ENCODE measurements at places on chromosomes 2 and 18.

DNA sequence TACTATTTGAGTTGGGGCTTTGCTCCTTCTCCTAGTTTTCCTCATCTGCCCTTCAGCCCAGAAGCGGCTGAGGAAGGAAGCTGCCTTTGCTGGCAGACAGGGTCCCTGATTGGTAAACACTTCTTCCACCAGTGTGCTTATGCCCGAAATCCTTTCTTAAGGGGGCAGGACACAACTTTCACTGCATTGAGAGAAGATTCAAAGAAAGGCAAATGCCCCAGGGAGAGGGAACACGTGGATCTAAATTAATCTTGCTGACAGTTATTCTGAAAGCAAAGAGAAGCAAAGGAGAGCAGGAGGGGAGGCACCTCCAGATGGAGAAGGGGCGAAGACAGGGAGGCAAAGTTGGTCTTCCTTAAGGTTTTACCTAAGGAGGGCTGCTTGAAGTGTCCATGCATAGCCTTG, 92.1 kb upstream of the EFEMP1 start:
- DNase-seq: no peak

- no peak for DNase-seq
Observed at GRCh38 chr2:169077674-169078240, 8.4 kb downstream of the DHRS9 start.

DNA sequence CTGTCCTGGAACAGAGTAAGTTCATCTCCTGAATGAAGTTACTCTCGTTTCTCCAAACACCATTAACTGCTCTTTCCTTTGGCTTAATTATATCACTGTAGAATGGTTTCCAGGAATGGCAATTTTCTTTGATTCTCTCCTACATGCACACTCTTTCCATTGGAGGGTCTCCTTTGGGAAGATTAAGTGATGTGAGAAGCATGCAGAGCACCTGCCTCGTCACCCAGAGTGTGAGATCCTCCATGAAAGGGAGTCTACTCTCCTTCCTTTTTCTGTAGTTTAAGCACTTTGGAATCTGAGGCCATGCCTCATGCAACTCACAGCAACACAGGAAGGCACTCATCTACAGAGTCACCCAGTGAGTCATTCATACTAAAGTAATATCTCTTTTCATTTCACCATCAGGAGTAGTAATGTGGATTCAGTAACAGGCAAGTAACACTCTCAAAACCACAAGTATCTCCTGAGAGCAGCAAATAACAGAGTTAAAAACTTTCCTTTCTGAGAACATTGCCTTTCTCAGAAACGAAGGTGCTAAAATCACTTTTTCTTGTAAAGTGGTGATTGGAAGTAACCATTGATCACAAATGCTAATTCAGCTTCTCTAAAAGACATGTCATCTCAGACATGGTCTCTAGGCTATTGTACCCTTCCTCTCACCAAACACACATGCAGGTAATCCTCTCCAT, 52.8 kb upstream of the IL1RL1 start:
- no peak for DNase-seq

DNA sequence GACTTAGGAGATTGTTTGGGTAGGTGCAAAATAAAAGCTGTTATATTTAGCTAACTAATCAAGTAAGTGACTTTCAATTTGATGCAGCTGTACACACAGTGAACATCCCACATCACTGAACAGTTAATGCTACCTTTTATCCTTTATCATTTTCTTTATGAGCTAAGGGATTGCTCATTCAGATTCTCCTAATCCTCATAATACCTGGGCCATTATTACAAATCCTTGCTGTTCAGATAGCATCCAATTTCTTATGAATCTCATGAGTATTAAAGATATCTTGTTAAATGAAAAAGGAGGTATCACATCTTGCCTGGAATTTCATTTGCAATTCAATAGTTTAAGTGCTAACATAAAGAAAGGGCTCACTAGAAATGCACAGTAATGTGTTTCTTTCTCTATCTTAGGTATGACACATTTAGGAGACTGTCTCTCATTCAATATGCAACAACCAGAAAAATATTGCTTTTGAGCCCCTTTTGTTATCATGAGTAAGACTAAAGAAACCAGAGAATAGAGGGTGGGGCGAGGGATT, 918.5 kb downstream of the CBLN2 start:
- no peak for DNase-seq

- no peak for DNase-seq
Observed at GRCh38 chr18:55268151-55268601, 308.9 kb upstream of the CCDC68 start.

DNA sequence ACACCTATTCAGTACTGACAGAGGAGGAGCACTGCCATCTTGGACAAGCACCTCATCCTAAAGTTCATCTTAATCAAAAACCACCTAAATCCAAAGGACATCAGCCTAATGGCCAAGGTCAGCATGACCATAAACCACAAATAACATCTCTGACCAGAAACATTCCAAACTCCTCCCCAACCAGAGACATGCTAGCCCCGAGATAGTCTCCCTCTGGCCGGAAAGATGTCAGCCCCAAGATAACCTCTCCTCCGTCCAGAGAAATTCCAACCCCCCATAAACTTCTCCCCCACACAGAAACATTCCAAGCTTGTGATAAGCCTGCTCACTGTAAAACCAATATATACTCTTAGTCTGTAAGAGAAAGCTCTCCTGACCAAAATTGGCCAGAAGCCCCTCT, 260.6 kb downstream of the CLIP4 start:
- no peak for DNase-seq

- DNase-seq: no peak
Observed at GRCh38 chr2:235934059-235934773, 234.0 kb downstream of the GBX2 start.

DNA sequence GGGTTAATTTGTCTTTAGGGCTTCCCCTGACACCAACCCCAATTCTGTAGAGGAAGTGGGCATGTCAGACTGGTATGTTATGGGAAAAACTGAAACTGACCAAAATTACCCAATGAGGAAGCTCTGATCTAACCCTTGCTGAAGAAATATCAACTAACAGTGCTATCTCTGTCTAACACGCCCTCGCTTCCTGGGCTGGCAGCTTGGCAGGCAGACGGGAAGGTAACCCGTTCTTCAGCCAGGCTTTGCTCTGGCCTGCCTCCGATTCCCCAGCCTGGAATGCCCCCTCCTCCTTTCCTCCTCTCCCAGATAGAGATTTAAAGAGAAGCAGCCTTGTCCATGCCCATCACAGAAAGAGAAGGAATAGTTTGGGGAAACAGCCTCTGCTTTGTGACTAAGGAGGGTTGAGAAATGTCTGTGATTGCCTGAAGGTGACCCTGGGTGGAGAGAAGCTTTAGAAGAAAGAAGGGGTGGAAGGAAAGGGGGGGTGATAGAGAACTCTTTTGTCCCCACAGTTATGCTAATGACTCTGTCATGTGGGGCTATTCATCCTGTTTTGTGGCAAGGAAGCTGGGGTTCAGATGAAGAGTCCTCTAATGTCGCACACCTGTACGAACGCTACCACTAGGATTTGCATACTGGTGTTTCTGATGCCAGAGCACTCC, 15.4 kb downstream of the HK2 start:
- no peak for DNase-seq

DNA sequence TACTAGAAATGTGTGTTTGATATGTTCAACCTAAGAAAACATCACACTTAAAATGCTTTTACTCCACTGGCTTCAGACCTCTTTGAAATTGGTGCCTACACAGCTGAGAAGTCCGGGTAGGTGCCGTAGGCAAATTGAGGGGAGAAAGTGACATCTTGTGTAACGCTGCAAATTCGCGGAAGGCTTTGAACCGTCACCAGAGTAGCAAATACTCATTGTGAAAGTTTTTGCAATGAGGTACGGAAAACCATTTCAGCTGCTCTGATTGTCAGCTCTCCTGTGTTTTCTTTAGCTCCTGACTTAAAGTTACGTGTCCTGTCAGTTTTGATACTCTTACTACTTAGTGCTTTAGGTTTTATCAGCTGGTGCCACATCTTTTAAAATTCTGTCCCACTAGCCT, 224.5 kb downstream of the FAM210A start:
- no peak for DNase-seq

- no peak for DNase-seq
Observed at GRCh38 chr18:6718267-6718666, 11.2 kb upstream of the ARHGAP28 start.

DNA sequence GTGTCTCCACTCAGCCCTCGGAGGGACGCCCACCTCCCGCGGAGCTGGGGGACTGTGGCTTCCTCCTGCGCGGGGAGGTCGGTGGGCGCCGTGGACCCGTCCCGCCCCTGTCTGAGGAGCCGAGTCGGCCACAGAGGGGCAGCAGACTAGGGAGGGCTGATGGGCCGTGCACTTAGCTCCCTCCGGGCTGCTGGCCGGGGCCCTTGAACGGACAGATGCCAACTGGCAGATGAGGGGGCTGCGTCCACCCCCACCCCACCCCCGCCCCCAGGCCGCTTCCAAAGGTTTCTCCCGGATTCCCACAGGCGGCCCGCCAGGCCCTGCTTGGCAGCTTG, 10.4 kb upstream of the UBE2F start:
- DNase-seq: no peak

DNA sequence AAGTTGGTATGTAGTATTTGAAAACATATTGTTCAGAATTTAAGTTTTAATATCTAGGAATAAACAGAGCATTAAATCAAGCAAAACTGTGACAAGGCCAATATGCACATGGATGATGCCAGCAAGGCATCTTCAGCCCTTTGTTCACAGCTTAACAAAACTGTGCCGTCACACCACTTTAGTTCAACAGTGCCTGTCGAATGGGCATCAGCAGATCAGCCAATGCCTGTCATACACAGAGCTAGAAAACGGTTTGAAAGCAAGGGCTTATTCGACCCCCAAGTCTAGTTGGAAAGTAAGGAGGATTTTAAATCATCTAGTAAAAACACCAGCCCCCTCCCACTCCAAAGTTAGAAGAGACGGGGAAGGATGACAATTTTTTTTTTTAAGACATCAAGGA, 16.7 kb downstream of the ZEB2 start:
- no peak for DNase-seq

DNA sequence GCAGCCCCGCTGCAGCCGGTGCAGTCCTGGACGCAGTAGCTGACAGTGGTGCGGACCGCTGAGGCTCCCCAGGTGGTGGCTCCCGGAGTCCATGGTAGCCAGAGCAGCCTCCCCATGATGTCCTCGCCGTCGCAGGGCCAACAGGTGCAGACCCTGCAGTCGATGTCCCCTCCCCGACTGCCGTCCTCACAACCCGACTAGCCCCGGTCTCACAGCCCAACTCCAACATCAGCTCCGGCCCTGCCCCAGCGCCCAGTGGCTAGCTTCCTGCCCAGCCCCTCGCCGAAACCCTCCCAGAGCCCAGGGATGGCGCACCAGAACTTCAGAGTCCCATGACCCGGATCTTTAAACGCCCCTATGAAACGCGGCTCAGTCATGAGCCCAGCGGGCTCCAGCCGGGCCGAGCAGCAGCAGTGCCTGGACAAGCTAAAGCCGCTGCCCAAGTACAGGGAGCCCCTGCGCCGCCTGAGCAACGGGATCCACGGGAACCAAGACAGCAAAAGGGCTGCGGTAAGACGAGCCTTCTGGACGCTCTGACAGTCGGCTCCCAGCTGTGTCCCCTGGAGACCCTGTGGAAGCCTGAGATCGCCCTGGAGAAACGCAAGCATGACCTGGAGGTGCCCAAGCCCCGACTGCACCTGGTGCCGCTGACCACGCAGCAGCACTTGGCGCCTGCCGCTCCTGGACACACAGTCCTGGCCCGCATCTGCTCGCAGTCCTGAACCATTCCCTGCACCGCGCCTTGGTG, 53.8 kb upstream of the TUBA3E start:
- DNase-seq: no peak

GRCh38 chr2:68696554-68696953, 38.1 kb upstream of the ARHGAP25 start:
- no peak for DNase-seq

DNA sequence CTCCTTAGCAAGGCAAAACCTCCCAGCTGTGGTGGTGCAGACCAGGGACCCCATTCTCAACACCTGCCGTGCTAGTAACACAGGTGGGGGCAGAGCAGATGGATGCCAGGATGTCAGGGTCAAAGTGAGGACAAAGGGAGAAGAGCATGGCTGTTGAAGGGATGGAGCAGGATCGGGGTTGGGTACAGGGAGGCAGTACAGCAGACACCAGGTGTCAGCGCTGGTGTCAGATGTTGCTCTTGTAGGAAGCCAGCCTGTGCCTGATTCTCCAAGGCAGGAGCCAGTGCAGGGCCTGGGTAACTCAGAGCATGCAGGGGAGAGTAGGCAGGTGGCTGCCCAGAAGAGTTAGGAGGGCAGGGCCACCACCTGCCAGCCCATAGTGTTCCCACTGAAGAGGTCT, 222.1 kb upstream of the SPRED2 start:
- no peak for DNase-seq

- DNase-seq: no peak
Observed at GRCh38 chr2:63050334-63051041, at the start of gene OTX1. OTX1 (plus strand) TSS chr2:63050830; CDS start chr2:63052991, 2,161 bp downstream.

DNA sequence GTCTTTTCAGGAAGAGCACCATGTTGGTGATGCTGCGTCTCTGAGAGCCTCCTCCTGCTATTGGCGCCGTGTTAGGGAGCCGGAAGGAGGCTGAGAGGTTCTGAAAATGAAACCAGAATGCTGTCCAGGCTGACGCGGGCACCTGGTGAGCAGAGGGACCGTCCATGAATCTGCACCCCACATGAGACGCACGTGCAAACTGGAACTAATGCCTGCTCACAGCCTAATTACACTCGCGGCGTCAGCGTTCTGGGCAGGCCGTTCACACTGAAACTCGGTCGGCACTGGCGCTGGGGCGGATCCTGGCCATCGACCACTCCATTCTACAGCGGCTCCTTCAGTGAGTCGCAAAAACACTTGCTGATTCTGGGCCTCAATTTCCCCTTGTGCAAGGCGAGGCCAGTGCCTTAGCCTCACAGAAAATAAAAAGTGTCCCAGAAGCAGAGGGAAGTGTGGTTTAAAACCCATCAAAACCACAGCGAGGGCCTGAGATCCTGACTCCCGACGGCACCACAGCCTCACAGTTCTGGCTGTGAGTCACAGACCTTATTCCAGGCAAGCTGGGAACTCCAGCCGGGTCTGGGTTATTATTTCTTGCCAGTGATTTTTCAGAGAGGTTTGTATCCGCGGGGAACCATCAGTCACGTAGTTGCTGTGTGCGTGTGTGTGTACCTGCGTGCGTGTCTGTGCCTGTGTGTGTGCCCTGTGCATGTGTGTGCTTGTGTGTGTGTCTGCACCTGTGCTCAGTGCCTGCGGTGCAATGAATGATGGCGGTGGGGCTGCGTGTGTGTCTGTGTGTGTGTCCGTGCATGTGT, 49.1 kb upstream of the CTDP1 start:
- DNase-seq: no peak

DNA sequence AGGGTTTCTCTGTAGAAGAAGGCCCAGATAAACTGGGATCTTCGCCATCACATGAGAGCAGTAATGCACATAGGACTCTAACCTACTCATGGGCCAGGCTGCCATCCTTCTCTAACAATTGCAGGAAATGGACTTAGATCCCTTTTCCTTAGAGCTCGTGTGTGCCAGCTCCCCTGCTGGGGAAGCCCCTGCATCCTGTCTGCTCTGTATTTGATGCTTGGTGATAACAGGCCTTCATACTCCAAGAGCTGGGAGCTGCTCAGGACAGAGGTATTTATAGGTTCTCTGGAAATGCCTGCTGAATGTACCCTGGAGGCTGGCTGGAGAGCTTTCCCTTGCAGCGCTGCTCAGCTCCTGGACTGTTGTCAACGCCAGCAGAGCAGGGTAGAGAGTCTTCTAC, 249.6 kb downstream of the MTX2 start:
- DNase-seq: no peak
